ENCODE measurements at places on chromosomes 11 and 22.

- no peak for DNase-seq
Measured at GRCh38 chr22:30507670-30508069, 2.2 kb upstream of the SEC14L4 start.

GRCh38 chr22:36589856-36590255 lies 60.9 kb upstream of the EIF3D start:
- DNase-seq = no peak

- no peak for DNase-seq
Measured at GRCh38 chr22:20517422-20517821, 10.0 kb downstream of the MED15 start.

GRCh38 chr11:95230810-95231126 lies 234 bp downstream of the SESN3 start:
- no peak for DNase-seq

- DNase-seq = no peak
Measured at GRCh38 chr11:26805001-26805400, 83.1 kb upstream of the SLC5A12 start.

GRCh38 chr11:61792310-61793082 lies at the start of the genes FEN1 and TMEM258:
Gene FEN1 (plus strand): TSS chr11:61792911. CDS start chr11:61795362, 2,451 bp downstream.
Gene TMEM258 (minus strand): TSS chr11:61792599. CDS start chr11:61792558, 41 bp downstream.
- DNase-seq = peak; percentile 90

DNA sequence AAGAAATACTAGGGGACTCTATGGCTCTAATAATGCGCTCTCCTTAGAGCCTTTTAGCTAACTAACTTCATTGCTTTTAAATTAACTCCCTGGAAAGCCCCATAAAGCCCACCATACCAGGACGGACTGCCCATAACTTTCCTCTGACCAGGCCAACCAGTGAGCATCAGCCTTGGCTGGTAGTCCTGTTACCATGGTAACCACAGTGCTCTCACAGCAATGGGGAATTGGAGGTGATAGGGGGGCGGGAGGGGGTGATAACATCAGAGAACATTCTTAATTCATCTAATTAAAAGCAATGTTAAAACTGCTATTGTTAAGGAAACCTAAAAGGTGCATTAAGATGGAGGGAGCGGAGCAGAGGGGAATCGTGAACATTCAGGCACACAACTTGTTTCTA lies 27.2 kb upstream of the CHRM4 start:
- DNase-seq = no peak

- DNase-seq = no peak
Measured at GRCh38 chr11:71185411-71185810, 67.0 kb downstream of the SHANK2 start.

- no peak for DNase-seq
Measured at GRCh38 chr22:36619797-36620399, 83.7 kb downstream of the CACNG2 start.

DNA sequence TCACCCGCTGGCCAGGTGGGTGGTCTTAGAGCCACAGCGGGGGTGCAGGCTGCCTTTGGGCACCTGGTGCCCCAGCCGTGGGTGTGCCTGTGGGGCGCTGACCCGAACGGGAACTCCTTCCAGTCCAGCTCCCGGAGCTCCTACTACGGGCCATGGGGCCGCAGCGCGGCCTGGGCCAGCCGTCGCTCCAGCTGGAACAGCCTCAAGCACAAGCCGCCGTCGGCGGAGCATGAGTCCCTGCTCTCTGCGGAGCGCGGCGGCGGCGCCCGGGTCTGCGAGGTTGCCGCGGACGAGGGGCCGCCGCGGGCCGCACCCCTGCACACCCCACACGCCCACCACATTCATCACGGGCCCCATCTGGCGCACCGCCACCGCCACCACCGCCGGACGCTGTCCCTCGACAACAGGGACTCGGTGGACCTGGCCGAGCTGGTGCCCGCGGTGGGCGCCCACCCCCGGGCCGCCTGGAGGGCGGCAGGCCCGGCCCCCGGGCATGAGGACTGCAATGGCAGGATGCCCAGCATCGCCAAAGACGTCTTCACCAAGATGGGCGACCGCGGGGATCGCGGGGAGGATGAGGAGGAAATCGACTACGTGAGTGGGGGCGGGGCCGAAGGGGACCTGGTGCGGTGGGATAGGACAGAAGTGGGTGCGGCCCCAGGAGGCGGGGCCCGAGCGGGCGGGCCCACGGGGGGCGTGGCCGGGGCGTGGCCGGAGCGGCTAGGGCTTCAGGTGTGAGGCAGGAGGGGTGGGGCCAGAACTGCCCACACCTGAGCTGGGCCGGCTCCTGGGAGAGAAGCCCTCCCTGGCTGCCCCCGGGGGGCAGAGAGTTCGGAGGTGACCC lies 91.5 kb downstream of the CACNA1I start:
- peak; percentile 89 for DNase-seq

DNA sequence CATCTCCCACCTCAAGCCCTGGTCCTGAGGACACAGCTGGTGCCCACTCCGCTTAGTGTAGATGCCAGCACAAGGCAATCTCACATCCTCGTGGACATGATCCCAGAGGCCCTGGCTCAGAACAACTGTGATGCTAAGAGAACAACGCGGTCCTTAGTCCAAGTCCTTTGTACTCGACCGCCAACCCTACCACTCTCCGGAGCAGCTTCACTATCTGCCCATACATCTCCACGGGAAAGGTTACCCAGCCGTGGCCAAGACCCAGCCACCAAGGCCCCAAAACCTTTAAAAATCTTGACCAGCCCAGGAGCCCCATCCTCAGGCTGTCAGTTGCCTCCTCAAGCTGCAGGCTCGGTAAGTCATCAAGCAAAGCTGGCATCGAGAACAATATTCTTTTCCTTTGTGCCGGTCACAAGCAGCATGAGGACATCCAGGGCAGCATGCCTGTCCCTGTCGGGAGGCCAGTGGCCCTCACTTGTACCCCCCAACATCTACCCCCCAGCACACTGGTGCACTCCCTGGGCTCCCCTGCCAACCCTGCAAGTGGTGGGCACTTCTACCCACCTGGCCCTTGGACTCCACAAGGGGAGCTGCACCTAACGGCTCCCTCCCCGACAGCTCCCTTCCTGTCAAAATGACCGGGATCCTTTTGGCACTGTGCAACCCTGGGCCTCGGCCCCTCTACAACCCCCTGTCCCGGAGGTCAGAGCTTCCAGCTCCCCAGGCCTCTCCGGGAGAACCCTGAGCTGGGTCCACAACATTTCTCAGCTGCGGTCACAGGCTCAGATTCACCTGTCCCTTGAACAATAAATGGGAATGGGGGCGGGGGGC lies 2.5 kb downstream of the OSBPL5 start:
- no peak for DNase-seq

DNA sequence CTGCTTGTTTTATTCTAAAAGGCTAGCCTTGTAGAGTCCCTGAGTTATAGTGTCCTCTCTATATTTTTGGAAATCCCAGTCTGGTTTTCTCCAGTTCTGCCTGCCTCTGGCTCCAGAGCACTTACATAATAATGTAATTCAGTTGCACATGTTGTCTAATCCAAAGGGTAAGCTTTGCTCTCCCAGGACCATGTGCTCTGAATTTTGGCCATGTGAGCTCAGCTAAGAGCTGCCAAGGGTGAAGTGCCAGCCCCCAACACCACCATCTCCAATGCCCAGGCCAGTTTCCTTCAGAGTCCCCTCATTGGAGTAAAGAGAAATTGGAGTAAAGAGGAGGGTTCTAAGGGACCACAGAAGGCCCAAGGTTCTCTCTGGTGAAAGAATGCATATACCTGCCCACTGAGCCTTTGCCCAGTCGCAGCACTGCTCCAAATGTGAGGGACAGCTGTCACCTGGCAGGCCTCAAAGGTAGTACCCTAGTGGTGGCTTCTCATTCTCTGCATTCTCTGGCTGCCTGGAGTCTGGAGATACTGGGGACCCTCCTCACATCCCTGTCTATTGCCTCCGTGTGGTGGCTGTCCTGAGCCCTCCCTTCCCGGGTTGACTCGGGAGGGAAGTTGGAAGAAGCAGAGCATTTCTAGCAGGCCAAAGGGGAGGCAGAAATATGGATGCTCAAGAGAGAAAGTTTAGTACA lies 4.9 kb downstream of the CRY2 start:
- no peak for DNase-seq

DNA sequence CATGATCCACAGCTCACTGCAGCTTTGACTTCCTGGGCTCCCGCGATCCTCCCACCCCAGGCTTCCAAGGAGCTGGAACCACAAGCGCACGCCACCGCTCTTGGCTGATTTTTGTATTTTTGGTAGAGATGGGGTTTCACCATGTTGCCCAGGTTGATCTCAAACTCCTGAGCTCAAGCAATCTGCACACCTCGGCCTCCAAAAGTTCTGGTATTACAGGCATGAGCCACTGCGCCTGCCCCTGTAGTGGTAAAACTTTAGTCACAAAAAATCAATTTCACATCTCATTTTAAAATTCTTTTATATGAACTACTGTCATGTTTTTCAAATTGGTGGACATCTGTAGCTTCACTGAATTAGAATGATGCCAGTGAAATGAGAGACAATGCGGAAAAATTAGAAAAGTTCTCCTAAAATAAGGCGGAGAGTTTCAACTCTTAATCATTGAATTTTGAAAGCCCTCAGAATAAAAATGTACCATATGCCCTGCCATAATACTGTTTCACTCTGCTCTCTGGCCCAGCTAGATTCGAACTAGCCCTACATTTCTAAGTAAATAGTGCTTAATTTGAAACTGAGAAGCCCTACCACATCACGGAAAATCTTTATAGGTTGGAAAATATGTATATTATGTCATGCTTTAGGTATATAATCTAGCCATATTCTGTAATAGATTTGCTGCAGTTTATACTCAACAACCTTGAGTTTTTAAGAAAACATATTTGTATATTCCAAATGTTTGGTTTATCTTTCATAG lies 78.7 kb downstream of the HORMAD2 start:
- no peak for DNase-seq

GRCh38 chr22:35517769-35518530 lies 22.7 kb upstream of the RASD2 start:
- DNase-seq = no peak

DNA sequence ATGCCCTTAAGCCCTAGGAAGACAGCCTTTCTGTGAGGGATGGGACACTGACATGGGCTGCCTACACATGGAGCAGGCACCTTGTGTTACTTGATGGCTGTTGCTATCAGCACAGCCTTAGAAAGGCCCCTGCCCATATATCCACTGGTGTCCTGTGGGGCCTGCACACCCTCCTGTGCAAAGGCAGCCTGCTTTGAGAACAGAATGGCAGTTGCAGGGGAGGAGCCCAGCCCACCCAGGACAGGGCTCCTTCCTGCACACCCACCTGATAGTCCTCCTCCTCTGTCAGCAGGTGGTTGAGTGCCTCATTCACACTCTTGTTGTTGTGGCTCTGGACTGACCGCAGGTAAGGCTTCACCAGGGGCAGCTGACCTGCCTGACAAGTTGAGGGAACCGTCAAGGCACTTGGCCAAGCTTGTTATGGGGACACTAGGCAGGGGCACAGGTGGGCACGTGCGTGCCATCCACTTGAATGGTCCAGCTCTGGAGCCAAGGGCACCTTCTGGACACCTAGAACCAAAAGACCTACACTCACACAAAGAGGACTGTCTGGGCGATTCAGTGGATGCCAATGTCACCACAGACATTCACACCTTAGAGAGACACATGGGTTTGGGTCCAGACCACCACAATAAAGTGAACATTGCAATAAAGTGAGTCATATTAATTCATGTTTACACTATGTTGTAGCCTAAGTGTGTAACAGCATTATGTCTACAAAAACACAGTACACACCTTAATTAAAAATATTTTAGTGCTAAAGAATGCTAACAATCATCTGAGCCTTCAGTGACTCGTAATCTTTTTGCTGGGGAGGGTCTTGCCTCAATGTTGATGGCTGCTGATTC lies 9.4 kb upstream of the SLC25A1 start:
- DNase-seq = no peak

GRCh38 chr22:22219140-22219996 lies 25.2 kb upstream of the VPREB1 start:
- no peak for DNase-seq

DNA sequence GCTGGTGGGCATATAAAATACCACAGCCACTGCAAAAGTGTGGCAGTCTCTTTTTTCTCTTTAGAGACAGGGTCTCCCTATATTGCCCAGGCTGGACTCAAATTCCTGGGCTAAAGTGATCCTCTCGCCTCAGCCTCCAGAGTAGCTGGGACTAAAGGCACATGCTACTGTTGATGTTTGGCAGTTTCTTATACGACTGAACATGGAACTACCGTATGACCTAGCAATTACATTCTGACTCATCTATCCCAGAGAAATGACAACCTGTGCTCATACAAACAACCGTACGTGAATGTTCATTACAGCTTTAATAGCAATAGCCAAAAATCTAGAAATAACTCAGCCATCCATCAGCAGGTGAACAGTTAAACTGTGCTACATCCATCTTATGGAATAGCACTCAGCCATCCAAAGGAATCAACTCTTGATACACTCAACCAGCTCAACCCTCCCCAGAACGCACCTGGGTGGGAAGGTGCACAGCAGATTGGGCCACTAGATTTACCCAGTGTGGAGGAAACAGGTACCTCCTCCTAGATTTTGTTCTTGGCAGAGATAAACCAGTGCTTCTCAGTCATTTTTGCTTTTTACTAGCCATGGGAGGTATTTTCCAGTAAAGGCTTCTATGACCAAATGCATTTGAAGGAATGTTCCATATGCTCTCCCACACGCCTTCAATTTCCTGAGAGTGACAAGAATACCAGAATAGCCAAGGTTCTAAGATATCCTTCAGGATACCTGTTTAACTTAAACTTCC lies 130.5 kb downstream of the MED15 start:
- no peak for DNase-seq

DNA sequence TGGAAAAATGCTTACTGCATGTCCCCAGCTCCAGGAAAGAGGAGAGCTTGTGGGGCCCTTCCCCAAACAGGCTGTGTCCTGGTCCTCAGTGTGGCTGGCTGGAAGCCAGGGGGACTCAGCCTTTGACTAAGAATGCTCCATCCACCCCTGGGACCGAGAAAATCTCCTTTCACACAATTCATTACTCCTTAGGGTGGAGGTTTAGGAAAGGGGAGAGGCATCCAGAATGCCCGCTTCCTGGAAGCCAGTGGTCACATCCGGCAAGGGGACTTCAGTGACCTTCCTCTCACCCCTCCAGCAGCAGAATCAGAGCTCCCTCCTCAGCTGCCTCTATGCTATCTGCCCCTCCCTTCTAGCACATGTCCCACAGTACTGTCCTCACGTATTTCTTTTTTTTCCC lies 21.9 kb downstream of the ATG16L2 start:
- no peak for DNase-seq

GRCh38 chr22:20218987-20219386 lies 49.1 kb downstream of the RTN4R start:
- no peak for DNase-seq

GRCh38 chr11:128372977-128373376 lies 214.4 kb downstream of the ETS1 start:
- no peak for DNase-seq

Data from CD4-positive, alpha-beta T cell treated with Interleukin-21 for 1 hour (primary cell).